Stimulated activated CD4-positive, alpha-beta T cell treated with anti-CD3 and anti-CD28 coated beads, TNF-alpha, amount 100 ng/mL, for 24 hours (primary cell): ENCODE measurements at places on chromosomes 13 and 19.
A peak's percentile ranks its signal among the peaks of the same experiment; 100 is the strongest.

GRCh38 chr13:95338905-95339304 lies 37.7 kb upstream of the ABCC4 start:
- no peak for DNase-seq

- DNase-seq = no peak
These were observed 133.6 kb upstream of the RNF113B start for GRCh38 chr13:98310485-98311199.

DNA sequence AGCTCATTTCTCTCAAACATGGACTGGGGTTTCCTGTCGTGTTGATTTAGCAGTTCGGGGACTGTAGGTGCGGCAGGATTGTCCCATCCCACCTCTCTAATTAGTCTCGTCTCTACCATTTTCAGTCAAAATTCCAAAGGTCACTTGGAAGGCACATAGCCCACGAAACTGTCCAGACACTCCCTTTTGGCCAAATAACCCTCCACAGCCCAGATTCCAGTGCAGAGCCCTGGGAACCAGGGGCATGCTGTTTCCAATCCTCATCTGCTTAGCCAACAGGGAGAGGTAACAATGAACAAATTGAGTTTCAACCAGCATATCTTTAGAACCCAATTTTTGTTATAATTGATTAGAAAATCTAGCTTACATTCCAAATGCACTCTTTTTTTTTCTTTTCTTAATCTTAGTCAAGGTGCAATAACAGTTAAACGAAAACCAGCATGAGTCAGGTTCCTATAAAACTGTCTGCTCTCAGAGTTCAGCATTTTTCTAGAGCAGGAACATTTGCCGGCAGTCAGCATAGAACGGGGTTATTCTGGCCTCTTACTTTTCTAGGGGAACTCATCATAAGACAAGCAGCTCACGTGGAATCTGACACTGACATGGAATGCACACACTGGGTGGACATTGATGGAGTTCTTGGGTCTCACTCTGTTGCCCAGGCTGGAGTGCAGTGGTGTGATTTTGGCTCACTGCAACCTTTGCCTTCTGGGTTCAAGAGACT lies 14.4 kb upstream of the CEBPA start:
- DNase-seq = no peak

GRCh38 chr19:16771618-16772017 lies 52.0 kb downstream of the NWD1 start:
- DNase-seq = peak; percentile 72

DNA sequence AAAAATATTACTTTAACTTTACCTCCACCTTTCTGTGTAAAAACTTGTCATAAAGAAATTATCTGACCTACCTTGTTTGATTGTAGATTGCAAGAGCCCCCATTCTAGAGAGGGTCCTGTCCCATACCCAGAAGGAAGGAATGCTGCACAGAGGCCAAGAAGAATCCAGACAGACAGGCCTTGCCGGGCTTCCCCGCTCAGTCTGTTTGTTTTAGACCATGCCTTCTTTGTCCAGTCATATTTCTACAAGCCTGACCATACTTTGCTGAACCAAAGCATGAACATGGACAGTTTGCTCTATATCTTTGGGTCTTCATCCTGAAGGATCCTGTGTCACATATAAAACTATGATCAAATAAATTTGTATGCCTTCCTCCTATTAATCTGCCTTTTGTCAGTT lies 95.8 kb upstream of the MYCBP2 start:
- DNase-seq = no peak

DNA sequence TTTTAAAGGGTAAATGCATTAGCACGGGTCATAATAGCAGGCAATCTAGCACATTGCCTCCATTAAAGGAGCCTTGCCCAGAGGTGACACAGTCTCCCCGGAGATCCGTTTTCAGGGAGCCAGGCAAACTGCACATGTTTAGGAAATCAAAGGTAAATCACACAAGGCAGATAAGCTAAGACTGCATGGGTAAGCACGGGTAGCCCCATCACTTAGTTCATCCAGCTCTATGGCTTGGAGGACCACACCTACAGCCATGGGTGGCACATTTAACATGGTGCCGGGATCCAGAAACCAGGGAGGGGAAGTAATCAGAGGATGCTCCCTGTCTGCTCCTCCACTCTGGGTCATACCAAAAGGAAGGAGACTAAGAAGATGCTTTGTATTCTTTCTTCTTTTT lies 16.8 kb downstream of the LGALS16 start:
- DNase-seq = no peak

DNA sequence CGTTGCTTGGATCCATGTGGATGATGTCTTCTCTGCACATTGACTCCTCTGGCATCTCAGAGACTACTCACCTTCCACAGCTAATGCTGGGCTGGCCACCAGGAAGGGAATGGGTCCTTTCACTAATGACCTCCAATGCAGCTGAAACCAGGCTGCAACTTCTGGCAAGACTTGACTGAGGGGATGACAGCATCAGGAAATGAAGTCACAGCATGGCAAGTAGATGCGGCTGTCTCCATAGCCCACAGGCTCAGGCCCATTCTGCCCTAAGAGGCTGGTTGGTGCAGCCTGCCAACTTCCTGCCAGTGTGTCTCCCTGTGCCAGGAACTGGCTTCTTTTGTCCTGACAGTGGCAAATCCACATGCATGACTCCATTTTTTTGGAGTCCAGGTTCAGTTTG lies 467.3 kb downstream of the TSHZ3 start:
- no peak for DNase-seq

DNA sequence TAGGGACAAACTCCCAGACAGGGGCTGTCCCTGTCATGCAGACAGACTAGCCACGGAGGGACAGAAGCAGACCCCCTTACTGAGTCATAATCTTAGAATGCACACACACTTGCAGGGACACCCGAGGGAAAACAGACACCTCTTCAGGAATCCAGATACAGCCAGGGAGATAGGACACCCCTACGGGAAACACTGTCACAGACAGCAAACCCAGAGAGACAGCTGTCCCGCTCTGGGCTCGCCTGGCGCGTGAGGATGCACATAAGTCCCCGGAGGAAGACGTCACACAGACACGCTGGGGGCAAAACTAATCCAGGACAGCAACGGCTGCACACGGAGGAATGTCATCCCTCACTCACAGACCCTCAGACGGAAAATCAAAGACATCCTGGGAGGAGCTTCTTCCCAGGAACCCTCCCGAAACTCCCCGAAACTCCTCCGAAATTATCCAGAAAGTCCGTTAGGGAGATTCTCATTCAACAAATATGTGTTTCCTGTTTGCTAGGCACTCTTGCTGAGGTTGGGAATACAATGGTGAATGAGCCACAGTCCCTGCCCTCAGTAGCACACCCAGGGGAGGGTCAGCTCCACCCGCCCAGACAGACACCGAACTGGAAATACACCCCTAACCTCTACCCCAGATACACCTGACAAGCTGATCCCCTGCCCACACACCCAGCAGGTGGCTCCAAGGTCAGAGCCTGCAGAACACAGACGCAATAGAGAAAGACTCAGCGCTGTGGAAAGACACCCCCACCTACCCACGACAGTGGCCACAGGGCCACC lies 15.2 kb upstream of the TOMM40 start:
- DNase-seq = no peak

DNA sequence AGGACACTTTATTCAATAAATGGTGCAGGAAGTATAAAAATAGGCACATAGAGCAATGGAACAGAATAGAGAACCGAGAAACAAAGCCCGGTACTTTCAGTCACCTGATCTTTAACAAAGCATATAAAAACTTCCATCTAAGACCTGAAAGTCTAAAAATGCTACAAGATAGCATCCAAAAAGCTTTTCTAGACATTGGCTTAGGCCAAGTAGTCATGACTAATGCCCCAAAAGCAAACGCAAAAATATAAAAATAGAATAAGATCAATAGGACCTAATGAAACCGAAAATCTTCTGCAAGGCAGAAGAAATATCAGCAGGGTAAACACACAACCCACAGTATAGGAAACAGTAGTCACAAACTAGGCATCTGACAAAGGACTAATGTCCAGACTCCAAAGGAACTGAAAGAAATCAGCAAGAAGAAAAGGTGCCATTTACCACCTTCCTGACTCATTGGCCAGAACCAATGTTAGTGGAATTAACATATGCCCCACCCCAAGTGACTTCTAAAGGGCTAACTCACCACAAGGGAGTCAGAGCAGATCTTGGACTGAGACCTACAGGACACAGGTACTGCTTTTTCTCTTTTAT lies 40.8 kb upstream of the CEACAM21 start:
- DNase-seq = no peak

- DNase-seq = no peak
These were observed 148.6 kb upstream of the SOX21 start for GRCh38 chr13:94860981-94861407.

DNA sequence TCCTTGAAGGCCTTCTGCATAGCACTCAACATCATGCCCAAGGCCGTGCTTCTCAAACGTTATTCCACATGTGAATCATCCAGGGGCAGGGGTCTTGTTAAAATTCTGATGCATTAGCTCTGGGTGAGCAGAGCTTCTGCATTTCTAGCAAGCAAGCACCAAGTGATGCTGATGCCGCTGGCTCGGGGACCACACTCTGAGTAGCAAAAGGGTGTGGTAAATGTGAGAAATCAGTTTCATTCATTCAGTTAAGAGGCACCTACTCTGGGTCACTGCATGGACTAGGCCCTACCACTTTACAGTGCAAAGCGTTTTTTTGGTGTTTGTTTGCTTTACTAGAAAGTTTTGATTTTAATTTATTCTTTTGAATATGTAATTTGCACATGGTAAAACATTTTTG lies 7.2 kb downstream of the KRTDAP start:
- no peak for DNase-seq

GRCh38 chr19:35347171-35347929 lies at the start of gene FFAR1:
Gene FFAR1, plus strand, starts transcription at chr19:35347902. Its CDS starts 3,650 bp downstream, at chr19:35351552.
- DNase-seq = peak; percentile 49

DNA sequence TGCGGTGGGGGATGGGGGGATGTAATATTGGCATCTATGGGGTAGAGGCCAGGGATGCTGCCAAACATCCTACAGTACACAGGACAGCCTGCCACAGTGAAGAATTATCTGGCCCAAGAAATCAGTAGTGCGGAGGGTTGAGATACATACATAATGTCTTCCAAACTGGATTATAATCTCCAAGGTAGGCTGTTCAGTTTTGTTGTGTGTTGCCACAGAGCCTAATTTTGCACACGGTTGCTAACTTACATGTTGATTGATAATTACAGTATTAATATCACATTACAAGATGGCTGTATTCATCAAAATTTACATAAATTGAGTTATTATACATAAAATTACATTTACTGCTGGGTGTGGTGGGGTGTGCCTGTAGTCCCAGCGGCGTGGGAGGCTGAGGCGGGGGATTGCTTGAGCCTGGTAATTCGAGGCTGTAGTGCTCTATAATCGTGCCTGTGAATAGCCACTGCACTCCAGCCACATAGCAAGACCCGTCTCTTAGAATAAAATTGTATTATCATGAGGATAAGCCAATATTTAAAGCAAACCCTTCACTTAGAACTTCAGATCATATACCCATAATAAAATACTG lies 8.1 kb downstream of the POMP start:
- no peak for DNase-seq

- DNase-seq = no peak
These were observed 3.5 kb upstream of the EPHX3 start for GRCh38 chr19:15235781-15236180.

DNA sequence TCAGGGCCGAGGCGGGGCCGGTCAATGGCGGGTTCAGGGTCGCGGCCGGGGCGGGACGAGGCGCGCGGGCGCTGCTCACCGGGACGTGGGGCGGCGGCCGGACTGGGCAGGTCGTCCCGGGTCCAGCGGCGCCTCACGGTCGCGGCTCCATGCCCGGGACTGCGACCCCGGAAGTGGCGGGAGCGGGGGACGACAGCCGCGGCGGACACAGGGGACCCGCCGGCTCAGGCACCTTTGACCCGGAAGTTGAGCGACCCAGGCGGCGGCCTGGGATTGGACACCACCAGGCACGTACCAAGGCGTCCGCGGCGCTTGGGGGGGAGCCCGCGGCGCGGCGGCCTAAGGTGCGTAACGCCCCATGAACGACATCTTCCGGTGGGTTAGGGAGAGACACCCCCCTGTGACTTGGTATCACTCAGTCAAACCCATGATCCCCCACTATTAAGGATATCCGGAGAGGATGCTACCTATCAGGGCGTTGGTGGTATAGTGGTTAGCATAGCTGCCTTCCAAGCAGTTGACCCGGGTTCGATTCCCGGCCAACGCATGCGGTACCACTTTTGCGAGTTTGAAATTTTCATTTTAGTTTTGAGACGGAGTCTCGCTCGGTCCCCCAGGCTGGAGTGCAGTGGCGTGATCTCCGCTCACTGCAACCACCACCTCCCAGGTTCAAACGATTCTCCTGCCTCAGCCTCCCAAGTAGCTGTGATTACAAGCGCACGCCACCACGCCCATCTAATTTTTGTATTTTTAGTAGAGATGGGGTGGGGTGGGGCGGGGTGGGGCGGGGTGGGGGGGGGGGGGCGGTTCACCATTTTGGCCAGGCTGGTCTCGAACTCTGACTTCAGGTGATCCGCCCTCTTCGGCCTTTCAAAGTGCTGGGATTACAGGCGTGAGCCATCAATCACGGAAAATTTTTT lies at the start of gene DPP9:
Gene DPP9, minus strand, starts transcription at position 248 of the 920 bp plus-strand sequence. CDS start 3,936 bp downstream, outside the sequence.
- DNase-seq = peak; percentile 96

DNA sequence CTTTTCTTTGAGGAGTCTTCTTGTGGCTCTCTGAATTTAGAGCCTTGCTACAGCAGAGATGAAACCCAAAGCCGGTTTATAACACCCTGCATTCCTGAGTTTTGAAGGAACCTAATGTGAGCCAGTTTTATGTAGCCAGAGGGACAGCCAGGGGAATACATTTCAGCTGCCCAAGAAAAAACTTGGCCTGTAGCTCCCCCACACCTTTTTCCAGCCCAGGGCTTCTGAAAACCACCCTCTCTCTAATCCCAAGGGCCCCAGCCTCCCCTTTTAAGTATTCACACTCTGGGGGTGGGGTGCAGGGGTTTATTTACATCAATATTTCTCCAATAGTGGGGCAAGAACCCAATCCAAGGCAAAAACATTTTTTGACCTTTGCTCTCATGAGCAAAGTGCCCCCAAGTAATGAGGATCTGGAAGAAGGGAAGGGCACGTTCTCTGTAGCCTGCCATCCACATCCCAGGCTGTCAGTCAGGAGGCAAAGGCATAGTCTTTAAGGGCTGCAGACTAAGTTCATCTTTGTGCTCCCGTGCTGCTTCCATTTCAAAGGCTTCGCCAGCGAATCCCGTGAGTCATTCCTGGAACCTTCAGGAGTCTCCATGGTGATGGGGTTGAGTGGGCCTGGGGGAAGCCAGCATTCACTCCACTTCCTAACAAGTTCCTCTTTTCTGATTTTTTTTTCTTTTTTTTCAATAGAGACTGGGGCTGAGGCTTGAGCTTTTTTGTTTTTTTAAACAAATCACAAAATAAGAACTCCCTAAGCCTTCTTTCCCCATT lies 33.2 kb upstream of the MEDAG start:
- DNase-seq = no peak
